ENCODE measurements at places on chromosomes 5 and 9.

GRCh38 chr5:44774279-44774880 is 34.4 kb upstream of the MRPS30 start:
- no peak for DNase-seq

DNA sequence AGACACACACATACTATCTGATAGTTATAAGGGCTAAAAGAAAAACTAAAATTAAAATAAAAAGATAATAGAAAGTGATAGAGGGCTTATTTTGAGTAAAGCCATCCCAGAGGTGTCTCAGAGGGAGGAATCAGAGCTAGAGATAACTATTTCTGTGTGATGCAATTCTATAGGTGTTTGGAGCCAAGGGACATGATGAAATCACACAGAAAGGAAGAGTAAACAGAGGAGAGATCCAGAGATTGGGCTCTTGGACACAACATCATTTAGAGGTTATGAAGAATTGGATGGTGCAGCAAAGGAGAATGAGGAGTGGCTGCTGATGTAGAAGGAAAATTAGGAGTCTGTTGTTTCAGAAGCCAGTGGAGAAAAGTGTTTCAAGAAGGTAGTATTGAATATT is 393.5 kb downstream of the DIRAS2 start:
- DNase-seq = no peak

DNA sequence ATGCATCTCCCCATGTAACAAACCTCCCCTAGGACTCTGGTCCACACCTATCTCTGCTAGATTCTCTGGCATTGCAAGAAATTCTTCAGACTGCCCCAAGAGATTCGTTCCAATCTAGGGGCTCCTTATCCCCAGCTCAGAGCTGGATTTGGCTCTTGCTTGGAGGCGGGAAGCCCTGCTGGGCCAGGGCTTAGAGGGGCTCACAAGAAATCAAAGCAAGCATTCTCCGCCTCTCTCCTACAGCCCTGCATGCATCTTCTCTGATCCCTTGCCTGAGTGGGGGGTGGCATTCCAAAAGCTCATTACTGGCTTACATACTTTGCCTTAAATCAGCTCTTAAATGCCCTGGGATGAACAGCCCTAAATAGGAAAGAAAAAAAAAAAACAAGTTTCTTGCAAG is 75.8 kb downstream of the KCNIP1 start:
- no peak for DNase-seq

- DNase-seq = no peak
Observed at GRCh38 chr9:129640871-129641749, 841 bp downstream of the ASB6 start.

DNA sequence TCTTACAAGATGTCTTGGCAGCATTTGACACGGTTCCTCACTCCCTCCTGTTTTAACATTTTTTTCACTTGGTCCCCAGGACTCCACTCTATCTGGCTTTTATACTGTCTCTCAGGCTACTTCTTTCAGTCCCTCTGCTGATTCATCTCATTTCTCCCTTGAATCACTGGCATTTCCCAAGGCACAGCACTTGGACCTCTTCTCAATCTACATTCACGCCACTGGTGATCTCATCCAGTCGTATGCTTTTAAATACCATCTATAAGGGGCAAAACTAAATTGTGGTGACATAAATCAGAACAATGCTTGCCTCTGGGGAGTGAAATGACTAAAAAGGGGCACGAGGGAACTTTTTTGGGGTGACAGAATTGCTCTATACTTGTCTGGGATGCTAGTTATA is 47.1 kb downstream of the MAPKAP1 start:
- no peak for DNase-seq
